ENCODE measurements at places on chromosomes 1 and 21. TPM values are rescaled to one million over a fixed set of nuclear protein-coding genes. Genes with fewer than 3 reads are reported as not detected.

CORT gene
- polyA plus RNA-seq, result not detected

CLCNKA gene
- polyA plus RNA-seq, result not detected

DNA sequence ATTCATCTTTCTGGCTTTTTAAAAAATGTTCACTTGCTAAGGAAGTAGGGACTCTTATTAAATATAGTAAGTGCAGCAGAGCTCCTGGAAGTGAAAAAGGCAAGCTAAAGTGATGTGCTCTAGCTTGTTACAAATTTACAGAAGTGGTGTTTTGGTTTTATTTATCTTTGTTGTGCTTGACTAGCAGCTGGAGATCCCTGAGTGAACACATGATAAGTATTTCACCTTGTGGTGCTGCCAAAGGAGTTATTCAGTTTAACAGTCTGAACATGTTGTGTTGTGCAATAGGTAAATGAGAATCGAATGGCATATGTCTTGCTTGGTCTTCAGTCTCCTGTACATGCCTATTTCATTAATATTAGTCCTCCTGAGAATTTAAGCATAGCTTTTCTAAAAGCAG lies 315.7 kb downstream of the TPR start:
- DNase-seq, result no peak
- H3K4me1 ChIP-seq, result no peaks in the 10 kb centered on the region
- H3K4me3 ChIP-seq, result no peak overlapping the region
- no peak overlapping the region for H3K27ac ChIP-seq
- H3K27me3 ChIP-seq, result no peaks in the 10 kb centered on the region

DNA sequence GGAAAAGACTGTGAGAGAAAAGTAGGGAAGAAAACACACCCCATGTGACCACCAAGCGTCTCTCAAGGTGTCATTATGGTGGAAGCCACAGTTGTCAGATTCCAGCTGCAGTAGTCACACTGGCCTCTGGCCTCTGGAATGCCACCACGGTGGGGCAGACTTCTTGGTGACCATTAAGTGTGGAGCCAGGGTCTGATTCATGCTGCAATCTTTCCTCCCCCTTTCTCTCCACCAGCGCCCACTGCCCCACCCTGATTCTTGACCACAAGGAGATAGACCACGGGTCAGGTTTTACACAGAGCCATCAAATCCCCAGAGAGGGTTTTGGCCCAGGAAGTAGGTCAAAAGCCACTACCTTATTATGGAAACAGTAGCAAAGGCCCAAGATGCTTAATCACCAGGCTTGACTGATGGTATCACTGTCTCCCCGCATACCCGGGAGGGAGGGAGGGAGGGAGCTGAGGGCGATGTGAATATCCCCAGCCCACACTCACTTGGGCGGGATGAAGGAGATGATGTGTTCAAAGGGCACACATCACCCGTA lies 52.7 kb upstream of the GRHL3 start:
- H3K27ac ChIP-seq, result no peak overlapping the region
- DNase-seq, result no peak
- no peak overlapping the region for H3K4me3 ChIP-seq
- no peaks in the 10 kb centered on the region for H3K36me3 ChIP-seq
- H3K27me3 ChIP-seq, result no peaks in the 10 kb centered on the region
